ENCODE measurements at places on chromosomes 5 and 9. TPM values are rescaled to one million over a fixed set of nuclear protein-coding genes. Genes with fewer than 3 reads are reported as not detected.

CSF1R gene
- total RNA-seq = under 0.01 TPM

EPB41L4A gene
- 0.09 TPM for total RNA-seq

IRX4 gene
- not detected for total RNA-seq

NKD2 gene
- 4.0 TPM for total RNA-seq

CDC20B gene
- total RNA-seq = 0.09 TPM

EGFL7 gene
- total RNA-seq = 8.7 TPM

MAMDC2 gene
- total RNA-seq = 0.52 TPM

PHYHD1 gene
- 16.3 TPM for total RNA-seq

PTGS1 gene
- 18.6 TPM for total RNA-seq

AIF1L gene
- total RNA-seq = 0.16 TPM

CDX1 gene
- total RNA-seq = not detected
